KG1 (cell line): ENCODE measurements at places on chromosomes 11 and 22.

DNA sequence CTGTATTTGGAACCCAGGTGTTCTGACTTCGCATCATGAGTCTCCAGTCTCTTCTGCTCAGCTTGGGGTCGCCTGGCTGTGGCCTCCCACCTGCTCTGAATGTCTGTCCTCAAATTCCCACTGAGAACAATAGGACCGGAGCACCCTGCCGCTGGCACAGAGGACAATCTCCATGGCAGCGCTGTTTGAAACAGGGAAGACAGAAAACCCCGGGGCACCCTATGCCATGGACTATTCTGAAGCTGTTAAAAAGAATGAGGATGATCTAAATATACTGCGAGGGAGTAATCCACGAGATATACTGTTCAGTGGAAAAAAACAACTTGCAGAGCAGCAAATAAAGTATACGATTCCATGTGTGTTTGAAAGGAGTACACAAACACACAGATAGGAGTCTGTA lies 415.6 kb upstream of the NARS2 start:
- no peak for DNase-seq

DNA sequence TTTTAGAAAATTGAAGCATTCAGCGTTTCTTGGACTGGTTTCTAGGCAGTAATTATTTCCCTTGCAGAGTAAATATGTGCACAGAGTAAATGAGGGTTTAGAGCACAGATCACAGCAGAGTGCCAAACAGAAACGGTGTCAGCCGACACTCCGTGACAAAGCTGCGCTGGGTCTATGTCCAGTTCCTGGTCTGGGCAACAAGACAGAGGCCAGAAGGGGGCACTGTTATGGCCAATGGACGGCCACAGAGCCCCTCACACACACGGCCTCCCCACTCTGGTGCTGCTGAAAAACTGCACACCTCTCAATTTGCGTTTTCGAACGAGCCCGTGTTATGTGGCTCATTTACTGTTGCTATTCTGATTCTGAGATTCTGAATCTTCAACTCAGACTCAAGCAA lies 180.7 kb downstream of the MPPED1 start:
- no peak for DNase-seq

- DNase-seq: no peak
Measured at GRCh38 chr22:50505776-50506610, 1.5 kb downstream of the LMF2 start.

DNA sequence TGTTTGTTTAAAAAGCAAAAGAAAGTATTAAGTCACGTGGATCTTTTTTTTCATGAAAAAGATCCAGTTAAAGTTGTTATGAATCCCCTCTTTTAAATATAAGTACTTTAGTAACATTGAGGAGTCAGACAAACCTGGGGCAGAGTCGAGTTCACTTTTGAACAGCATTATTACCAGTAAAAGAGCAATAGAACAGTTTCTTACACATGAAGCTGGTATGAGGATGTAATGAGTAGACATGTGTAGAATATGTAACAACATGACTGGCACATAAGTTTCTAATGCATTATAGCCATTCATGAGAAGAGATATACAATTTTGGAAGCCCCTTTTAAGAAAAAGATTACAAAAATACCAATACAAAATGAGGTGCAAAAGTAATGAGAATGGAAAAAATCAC lies 7.6 kb upstream of the MUC15 start:
- DNase-seq: no peak

GRCh38 chr11:45659031-45659817 lies 6.2 kb downstream of the CHST1 start:
- DNase-seq: no peak

GRCh38 chr22:42955087-42955635 lies 59.8 kb downstream of the PACSIN2 start:
- DNase-seq: no peak

DNA sequence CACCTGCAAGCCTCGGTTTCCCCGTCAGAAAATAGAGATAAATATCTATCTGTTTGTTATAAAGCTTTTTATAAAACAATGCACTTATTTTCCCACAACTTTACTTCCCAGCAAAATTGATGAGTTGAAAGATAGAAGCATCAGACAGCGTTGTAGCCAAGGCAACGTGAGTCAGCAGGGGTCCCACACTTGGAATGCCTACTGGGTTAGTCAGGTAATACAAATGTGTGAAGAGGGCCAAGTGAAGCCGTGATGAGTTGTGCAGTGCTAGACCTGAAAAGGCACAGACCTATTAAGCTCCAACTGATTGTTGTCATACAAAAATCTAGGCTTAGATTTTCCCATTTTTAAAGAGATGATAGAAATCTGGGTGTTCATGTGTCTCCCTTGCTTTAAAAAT lies 118.7 kb downstream of the PGR start:
- DNase-seq: no peak

GRCh38 chr22:46107753-46108563 lies 42.4 kb upstream of the PPARA start:
- DNase-seq: no peak

DNA sequence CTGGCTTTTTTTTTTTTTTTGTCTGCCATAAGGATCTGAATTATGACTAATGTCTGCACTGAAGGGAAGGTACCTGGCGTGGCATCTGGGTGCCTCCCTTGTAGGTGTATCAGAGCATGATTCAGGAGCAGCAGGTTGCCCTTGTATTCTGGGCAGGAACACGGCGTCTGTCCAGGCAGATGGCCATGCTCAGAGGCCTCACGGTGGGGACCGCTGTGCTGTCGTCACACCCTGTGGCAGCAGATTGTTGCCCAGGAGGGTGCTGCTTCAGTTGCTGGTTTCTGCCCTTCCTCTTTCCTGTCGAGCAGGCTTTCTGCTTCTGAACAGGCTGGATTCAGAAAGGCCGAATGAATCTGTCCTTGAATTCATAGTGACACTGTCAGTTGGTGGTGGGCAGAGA lies 11.0 kb downstream of the ZNRF3 start:
- DNase-seq: peak; percentile 21
